ENCODE measurements at places on chromosomes 12 and 14.

DNA sequence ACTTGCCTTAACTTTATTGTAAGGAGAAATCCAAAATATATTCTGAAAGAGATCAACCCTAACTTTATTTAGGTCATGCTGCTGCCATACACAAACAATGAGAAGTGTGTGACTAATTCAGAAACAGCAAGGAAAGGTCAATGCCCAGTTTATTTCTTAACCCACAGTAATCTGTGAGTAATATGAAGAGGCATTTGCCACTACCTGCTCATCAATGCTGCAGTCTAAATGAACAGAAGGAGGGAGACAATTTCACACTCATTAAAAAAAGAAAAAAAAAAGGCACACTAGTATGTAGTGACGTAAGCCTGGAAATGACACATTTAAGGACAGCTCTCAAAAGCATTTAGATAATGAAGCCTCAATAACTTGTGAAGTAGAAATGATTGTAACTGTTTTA is 90.5 kb upstream of the FOXN3 start:
- no peak for DNase-seq

GRCh38 chr14:101350691-101351090 is 210.6 kb upstream of the DIO3 start:
- DNase-seq = no peak

GRCh38 chr14:68756000-68756481 is 36.8 kb downstream of the ZFP36L1 start:
- no peak for DNase-seq

- DNase-seq = no peak
These were observed 88.5 kb upstream of the CSRP2 start for GRCh38 chr12:76967181-76967885.

- no peak for DNase-seq
These were observed 88.2 kb downstream of the TSPAN9 start for GRCh38 chr12:3165078-3165980.

DNA sequence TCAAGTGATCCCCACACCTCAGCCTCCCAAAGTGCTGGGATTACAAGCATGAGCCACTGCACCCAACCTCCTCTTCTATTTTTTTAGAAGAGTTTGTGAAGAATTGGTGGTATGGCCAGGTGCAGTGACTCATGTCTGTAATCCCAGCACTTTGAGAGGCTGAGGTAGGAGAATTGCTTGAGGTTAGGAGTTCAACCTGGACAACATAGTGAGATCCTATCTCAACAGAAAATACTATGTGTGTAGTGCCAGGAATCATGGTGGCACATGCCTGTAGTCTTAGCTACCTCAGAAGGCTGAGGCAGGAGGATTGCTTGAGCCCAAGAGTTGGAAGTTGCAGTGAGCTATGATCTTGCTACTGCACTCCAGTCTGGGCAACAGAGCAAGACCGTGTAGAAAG is 5.5 kb upstream of the ATF7 start:
- DNase-seq = no peak

- peak; percentile 56 for DNase-seq
These were observed 9.9 kb downstream of the DPF3 start for GRCh38 chr14:72883961-72884360.

- DNase-seq = no peak
These were observed 38.3 kb downstream of the PRMT8 start for GRCh38 chr12:3529281-3529680.

- DNase-seq = no peak
These were observed 44.5 kb downstream of the ASCL4 start for GRCh38 chr12:107818984-107819383.

- DNase-seq = peak; percentile 66
These were observed 17.2 kb upstream of the POC1B start for GRCh38 chr12:89542912-89543592.

- no peak for DNase-seq
These were observed 2.7 kb upstream of the LAG3 start for GRCh38 chr12:6769666-6770065.

- no peak for DNase-seq
These were observed 38.9 kb downstream of the STXBP6 start for GRCh38 chr14:25011095-25011494.

DNA sequence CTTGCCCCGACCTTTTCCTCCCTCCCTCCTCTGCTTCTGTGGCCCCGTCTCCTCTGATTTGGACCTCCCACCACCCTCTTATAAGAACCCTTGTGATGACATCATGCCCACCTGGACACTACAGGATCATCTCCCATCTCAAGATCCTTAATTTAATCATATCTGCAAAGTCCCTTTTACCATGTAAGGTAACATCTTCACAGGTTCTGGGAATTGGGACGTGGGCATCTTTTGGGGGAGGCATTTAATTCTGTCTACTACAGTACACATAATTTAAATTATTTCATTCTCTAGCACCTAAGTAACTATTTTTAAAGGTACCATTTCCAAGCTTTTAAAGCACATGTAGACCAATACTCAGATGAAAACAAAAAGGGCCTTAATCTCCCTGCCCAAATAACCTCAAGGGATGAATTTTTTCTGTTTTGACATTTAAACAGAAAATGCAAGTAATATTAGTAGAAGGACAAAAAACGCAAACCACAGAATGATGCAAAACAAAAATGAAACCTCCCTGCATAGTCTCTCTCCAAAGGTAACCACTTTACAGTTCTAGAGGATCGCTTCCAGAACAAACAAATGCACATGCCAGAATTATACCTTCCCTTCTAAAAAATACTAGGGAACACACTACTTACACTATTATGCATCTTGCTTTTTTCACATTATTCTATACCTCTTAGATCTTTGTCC is 222.1 kb downstream of the AACS start:
- no peak for DNase-seq

GRCh38 chr12:19613051-19613535 is 173.8 kb downstream of the AEBP2 start:
- DNase-seq = no peak

DNA sequence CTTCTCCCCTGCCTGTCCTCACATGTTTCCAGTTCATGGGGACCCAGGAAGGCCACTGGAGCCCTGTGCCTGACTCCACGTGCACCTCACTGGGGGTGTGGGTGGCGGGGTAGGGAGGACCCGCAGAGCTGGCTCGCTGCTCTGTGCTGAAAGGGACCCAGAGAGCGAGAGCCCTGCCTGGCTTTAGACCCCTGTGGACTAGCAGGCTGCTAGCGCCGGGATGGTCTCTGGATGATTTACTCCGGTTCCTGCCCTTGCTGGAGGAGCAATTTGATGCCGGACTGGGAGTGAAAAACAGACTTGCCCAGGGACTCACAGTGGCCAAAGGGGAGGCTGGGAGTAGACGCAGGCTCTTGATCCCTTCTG is 49.0 kb downstream of the NTF3 start:
- DNase-seq = no peak

DNA sequence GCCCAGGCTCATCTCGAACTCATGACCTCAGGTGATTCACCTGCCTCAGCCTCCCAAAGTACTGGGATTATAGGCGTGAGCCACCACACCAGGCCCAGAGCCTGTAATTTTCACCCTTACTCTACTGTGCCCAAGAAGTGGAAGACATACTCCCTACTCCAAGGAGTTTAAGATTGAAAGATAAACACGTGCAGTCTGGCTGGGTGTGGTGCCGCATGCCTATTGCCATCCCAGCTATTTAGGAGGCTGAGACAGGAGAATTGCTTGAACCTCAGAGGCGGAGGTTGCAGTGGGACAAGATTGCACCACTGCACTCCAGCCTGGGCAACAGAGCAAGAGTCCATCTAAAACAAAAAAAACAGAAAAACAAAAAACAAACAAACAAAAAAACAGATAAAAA is 90.0 kb downstream of the NINJ2 start:
- no peak for DNase-seq

DNA sequence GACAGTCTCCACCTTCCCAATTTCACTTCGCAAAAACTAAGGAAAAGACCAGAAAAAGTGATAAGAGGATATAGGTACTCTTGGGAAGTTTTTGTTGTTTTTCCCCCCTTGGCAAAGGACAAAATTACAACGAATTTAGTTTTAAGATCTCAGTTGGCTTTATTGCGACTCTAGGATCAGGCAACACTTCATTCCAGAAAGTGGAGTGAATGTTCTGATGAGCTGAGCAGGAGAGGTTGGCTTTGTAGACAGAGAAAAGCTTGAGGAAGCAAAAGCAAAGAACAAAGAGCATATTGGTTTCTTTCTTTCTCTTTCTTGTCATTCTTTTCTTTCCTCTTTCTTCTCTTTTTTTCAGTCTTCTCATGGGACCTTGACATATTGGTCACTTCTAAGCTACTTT is 640 bp upstream of the ZFYVE1 start:
- DNase-seq = no peak

DNA sequence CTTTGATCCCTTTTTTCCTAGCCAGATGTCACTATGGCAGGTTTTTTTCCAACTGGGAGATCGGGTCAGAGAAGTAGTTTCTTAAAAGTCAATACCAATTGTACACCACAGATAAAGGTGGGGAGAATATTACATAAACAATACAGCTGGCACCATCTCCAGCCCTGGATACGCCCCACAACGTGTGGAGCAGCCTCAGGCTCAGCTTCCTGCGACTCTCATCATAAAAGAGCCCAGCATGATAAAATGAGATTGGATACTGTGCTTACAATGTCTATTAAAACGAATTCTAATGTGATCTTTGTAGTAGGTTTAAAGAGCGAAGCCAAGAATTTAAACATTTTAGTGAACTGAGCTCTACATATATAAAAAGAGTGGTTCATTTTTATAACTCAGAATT is 21.5 kb downstream of the EFCAB11 start:
- DNase-seq = no peak

DNA sequence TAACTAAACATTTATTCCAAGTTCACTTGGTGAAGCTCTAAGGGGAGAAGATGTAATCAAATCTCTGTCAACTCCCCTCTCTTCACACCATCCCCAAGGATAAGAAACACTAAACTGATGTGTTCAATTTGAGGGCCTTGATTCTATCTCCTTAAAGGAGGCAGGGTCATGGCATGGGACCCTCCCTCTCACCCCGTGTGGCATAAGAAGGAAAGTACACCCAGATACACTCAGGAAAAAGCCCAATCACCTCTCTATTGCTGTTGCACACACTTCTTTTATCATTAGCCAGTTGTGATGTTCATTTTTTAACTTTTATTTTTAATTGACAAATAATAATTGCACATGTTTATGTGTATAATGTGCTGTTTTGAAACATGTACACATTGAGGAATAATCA is 35.1 kb downstream of the WASHC3 start:
- no peak for DNase-seq

GRCh38 chr14:68593806-68594536 is 198.9 kb downstream of the ZFP36L1 start:
- no peak for DNase-seq

GRCh38 chr12:120574106-120574505 is 7.1 kb downstream of the POP5 start:
- no peak for DNase-seq

GRCh38 chr14:35402323-35403113 is 2.0 kb downstream of the NFKBIA start:
- DNase-seq = peak; percentile 59

DNA sequence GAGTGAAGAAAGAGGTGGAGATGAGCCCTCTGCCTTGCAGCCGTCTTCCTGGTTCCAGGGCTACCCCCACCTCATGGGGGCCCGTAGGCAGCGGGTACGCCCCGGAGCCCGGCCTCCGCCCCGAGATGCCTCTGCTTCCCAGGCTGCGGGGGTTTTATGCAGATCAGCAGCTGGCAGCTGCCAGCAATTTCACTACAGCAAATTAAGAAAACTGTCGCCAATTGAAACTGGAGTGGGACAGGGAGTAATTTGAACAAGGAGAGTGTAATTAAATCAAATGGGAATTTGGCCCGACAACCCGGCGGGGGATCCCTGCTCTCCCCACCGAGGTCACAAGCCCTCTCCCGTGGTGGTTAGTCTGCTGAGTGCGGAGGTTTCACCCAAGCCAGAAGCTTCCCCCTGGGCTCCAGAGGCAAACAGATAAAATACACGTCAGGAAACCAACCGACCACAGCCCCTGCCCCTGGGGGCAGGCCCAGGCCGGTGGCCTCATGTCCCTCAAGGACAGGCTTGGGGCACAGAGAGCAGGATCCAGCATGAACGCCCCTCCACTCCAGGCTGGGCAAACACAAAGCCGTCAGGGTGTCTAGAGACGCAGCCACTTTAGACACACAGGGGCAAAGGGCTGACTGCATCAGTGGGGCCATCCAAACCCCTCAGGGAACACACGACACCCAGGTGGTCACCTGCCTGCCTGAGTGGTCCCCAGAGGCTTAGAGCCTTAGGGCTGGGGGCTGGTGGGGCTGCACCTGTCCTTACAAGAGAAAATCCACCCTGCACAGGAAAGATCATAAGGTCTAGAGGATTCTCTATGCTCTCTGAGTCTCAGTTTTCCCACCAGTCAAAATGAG is 53.8 kb downstream of the TESC start:
- no peak for DNase-seq

DNA sequence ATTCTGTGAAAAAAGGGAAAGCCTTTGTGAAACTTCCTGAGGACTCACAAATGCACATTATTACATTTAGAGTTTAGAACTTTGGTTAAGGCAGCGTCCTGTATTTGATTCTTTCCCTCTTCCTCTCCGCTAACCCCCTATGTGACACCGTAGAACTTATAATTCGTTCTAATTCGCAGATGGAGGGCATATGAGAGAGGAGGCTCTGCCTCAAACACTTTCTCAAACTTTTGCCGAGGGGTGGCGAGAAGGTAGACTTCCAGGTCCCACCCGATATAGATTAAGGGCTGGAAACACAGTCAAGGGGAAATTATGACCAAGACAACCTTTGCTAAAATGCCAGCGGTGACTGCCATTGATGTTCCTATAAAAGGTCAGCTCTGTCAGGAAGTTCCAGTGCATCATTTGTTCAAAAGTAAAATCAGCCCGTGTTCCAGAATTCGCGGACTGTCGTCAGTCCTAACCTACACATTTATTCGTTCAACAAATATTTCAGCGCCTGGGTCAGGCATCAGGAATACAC is 904 bp upstream of the PAPOLA start:
- DNase-seq = no peak

GRCh38 chr14:96987086-96987474 is 189.9 kb downstream of the VRK1 start:
- DNase-seq = no peak

GRCh38 chr12:102095677-102096263 is 24.1 kb downstream of the NUP37 start:
- no peak for DNase-seq

GRCh38 chr12:52148464-52149181 is 43.2 kb downstream of the KRT80 start:
- no peak for DNase-seq

DNA sequence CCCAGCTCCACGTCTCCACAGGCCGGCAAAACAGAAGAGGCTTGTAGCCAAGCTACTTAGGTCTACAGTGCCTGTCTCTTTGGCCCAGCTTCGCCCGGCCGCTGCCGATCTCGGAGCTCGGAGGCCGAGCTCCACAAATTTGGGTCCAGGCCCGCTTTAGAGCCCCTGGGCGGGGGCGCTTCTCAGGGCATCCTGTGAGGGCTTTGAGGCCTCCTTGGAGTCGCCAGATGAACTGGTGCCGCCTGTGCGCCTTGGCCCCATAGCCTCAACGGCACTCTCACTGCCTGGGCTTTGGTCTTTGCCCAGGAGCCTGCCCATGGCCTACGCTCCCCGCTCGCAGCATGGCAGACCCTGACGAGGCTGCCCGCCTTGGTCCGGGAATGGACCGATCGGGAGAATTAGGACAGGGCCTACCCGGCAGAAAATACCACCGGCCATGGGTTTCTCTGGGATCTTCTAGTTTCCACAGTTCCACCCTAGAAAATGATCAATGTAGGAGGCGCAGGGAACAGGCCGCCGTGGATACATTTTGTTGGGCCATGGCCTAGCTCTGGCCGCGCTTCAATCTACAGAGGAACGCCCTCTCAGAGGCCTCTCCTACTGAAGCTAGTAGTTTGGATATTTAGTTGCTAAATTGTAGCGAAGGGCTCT is 953 bp upstream of the NKX2-8 start:
- DNase-seq = no peak
